Activated CD8-positive, alpha-beta memory T cell treated with anti-CD3 and anti-CD28 coated beads, Interleukin-2, amount 50 U/mL, for 4 hours (primary cell): ENCODE measurements at places on chromosomes 2 and 18.

- DNase-seq: no peak
Measured at GRCh38 chr2:168254158-168254935, 7.0 kb upstream of the STK39 start.

- DNase-seq: no peak
Measured at GRCh38 chr2:98395977-98396376, 48.7 kb upstream of the INPP4A start.

DNA sequence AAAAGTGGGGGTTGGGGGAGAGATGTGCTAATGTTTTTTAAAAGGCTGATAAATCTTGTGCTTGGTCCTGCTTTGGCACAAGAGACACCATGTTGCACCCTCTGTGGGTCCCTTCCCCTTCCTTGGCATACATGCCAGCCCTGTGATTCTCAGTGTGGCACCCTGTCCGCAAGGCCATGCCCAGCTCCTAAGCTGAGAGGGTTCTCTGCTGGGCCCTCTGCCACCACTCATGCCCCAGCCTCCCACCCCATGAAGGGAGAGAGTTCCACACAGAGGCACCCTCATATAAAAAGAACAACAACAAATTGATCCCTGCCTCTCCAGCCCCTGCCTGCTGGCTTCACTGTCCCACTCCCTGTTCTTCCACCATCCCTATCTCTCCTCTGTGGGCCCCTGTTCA is 2.5 kb upstream of the ADCY3 start:
- DNase-seq: no peak

DNA sequence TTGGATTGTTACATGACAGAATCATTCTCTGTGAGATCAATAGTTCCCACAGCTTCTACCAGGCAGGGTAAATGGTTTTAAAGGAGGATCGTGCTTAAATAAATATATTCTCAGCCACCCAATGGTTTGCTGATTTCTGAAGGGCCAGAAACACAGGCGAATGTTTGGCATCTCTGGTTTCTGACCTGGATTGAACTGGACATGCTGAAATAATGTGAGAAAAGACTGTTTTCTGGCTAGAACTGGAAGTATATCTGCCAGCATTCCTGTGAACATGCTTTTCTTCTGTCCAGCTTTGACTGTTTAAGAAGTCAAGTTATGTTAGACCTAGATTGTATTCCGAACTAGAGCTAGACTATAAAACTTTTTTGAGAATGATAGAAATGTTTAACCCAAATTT is 77.1 kb upstream of the COL3A1 start:
- DNase-seq: no peak

DNA sequence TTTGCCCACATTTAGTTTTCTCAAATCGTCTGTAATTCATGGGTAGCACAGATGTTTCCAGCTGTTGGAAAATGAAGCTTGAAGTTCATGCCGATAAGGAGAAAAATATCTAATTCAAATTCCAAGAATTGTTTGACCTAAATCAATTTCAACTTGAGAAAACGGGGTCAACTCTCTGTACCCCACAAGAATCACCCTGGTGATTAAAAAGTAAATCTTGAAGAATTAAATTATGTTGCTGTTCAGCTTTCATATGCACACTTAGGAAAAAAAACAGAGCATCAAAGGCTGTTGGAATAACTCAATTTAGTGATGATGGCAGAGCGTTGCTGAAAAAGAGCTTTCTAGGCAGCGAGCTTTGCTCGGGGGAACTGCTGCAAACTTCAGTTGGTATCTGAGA is 43.0 kb downstream of the SLC4A3 start:
- no peak for DNase-seq

DNA sequence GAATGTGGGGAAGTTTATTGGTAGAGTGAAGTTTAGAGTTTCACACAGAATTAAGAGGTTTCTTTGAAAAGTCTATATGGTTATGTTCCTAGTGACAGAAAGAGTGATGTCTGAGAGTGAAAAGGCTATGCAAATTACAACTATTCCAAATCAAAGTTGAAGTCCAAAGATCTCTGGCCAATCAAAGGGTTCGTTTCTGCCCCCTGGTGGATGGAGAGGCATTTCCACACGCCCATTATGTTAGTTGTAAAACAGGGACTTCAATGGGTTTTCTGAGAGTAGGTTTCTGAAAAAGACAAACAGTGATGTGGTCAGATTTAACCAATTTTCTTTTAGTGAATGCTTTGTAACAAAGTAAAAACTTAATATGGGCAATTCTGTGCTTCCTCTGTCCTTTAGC is 441.5 kb upstream of the POU3F3 start:
- no peak for DNase-seq

DNA sequence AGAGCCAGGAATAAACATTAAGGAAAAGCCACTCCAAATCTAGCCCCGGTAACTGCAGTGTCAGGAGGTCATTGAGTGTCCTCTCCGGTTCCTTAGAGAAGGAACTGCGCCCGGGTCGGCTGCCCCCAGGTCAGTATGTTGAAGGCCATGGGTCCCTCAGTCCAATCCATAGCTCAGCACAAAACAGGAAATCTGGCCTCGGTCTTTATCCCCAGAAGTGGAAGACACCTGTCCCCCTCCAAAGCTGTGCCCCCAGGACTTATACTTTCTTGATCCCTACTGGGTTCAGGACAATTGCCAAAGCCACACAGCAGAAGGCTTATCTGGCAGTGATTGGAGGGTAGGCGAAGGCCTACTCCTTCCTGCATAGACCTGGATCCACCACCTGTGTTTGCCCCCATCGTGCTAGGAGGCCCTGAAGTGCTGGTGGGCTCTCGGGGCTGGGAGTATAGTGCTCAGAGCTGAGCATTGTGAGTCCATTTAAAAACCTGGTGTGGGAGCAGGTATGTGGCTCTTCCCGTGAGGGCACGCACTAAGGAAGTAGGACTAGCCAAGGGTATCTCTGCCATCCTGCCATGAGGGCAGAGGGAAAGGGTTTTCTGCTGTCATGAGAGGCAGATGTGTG is 178.6 kb downstream of the SEPTIN10 start:
- DNase-seq: no peak

DNA sequence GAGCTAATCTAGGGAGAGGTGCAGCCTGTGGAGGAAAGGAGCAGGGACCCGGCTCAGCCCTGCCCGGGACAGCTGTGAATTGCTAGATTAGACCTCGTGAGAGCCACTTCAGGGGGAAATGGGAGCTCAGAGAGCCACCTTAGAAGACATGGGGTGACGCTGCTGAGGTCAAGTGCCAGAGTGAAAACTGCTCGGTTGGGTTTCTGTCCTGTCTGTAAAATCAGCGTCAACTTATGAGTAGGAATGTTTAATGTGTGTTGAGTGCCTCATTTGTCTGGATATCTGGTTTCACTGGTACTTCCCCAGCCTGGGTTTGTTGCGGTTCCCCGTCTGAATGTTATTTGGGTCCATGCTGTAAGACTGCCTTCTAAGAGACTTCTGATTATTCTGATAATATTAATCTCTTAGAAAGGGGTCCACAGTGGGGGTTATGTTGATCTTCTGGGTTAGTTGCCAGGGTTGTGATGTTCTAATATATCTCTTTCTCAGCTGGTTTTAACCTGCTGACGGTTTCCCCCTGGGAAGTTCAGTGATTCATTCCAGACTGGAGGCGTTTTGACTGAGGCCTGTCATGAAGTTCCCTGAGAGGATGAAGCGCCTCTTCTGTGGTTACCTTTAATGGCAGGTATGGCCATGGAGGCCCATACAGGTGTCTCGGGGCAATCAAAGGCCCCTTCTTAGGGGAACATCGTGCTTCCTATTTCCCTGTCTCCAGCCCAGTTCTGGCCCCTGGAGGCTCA is 175.9 kb downstream of the SH3RF3 start:
- DNase-seq: no peak

DNA sequence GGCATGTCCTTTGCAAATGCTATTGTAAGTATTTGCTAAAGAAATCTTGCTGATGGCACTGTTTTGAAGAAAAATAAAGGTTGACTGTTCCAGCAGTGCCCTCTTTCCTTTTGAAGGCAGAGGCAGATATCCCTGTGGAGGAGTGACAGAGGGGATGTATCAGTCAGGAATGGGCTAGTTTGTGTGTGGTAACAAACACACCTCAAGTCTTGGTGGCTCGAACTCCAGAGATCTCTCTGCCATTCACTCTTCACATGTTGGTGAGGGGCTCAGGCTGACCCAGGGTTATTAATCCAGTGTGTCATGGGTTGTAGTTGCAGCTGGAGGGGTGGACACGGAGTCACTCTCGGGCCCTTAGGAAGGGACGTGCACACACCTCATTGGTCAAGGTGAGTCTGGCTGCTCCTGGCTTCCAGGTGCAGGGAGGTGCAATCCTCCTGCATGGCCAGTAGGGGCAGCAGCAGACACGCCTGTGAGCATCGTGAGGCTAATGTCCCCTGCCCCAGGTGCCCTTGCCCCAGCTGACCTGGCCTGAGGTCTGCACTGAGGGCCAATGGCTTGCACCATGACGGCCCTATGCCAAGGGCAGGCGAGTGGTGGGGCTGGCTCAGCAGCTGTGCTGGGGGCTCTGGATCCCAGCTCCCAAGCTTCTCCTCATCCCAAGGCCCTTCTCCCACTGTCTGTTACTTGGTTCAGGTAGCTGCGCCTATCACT is 146.5 kb downstream of the ASB1 start:
- DNase-seq: no peak
